HS-27A (cell line): ENCODE measurements at places on chromosomes 12 and 14.
A peak's percentile ranks its signal among the peaks of the same experiment; 100 is the strongest.

- DNase-seq, result no peak
These were observed 30.8 kb downstream of the PLEKHG3 start for GRCh38 chr14:64734990-64735389.

- DNase-seq, result no peak
These were observed 20.6 kb downstream of the MAPK1IP1L start for GRCh38 chr14:55071870-55072640.

- DNase-seq, result no peak
These were observed 1.5 kb downstream of the RILPL1 start for GRCh38 chr12:123532019-123532418.

DNA sequence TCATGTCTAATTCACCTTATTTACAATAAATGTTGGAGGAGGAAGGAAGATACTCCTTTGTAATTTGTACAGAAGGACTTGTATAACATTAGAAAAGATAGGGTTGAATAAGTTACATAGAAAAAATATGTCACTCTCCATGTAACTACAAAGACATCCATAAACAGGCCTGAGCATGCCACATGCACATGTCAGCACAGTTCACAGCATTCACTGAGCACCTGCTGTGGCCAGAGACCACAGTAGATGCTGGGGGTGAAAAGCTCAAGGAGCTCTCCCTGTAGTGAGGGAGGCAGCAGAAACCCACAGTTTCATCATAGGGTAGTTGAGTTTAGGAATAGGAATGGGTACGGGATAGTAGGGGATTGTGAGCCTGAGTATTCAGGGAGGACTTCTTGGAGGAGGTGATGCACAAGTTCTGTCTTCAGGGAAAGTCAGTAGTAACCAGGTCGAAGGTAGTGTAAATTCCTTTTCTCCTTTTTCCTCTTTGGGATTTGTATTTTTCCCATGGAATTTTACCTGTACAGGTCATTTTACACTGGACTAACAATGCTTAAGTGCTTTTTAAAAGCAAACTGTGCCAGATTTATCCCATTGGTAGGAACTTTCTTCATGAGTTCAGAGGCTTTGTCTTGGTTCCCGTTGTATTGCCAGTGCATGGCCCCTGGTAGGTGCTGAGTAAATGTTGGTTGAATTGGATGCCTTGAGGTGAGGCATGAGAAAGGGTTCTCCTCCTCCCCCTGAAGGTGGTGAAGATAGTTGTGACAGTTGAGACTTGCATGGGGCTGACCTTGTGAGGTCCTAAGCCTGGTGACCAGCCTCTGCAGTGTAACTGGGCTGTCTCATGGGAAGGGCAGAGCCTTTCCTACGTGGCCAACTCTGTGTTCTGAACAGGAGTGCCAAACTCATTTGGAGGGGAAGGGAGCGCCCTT, 20.2 kb downstream of the PRKCH start:
- no peak for DNase-seq

- no peak for DNase-seq
These were observed 523 bp upstream of the REP15 start for GRCh38 chr12:27695556-27696292.

- DNase-seq, result no peak
These were observed 791.5 kb upstream of the MGAT4C start for GRCh38 chr12:87047691-87048090.

DNA sequence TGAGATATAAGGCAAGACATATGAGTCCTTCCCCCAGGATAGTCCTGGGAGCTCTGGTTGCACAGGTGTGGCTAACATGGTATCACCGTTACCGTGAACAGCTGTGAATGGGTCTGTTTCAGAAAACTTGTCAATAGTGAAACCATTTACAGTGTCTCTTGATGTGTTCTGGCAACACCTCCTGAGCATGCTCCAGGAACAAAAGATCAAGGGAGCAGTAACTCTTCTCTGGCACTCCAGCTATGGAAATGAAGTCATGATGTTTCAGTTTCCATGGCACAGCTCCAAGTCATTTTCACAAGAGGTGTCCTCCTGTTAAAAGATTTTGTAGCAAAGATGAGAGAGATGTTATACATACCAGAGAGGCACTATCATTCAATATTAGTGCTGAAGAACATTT, 253.7 kb downstream of the SNAPC1 start:
- DNase-seq, result no peak

DNA sequence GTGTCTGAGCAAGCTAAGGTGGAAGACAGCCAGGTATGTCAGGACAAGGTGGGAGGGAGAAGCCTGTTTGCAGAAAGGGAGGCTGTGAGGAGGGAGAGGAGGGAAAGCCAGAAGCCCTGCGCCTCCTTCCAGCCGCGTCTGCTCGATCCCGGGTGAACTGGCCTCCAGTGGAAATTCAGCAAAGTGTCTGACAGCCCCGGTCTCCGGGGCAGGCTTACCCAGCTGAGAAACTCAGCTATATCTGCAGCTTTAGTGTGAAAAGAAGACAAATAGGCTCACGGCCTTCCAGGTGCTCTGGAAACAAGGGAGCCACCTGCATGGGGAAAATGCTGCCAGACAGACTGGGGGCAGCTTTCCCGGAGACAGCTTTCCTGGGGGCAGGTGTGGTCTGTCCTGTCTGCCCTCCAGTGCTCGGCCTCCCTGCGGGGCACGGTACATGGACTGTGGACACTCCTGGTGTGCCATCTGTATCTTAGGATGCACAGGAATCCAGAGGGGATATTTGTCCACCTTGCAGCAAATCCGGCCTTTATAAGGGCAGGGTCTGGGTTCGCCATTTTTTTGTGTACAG, 6.3 kb downstream of the RFLNA start:
- no peak for DNase-seq

- no peak for DNase-seq
These were observed 49.6 kb downstream of the SRGAP1 start for GRCh38 chr12:63894132-63894531.

GRCh38 chr12:4939418-4940023, 29.8 kb downstream of the KCNA1 start:
- DNase-seq, result no peak

GRCh38 chr14:60250257-60251035, 1.4 kb downstream of the PPM1A start:
- DNase-seq, result peak; percentile 9

- DNase-seq, result no peak
These were observed 690 bp upstream of the RBP5 start for GRCh38 chr12:7129287-7129871.

DNA sequence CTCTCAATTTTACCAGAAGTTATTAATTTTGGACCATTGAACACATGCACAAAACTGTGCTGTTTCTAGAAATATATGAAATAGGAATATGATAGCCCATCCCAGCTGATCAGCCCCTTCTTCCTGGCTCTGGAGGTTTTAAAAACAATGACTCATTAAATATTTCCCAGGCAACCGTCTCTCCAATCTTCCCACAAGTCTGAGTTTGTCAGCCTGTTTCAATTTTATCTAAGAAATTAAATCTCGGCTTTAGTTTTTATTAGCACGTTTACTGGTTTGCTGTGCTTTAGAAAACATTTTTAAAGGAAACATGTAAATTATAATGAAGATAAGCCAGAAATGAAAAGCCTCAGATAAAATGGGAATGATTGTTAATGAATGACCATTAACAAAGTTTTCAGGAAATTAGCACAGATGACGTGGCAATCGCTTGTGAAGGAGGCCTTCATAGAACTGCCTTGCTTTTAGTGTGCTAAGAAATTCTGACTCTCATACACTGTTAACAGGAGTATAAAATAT, 89.3 kb upstream of the RAP1B start:
- DNase-seq, result peak; percentile 61

GRCh38 chr14:24364841-24365240, 3.1 kb upstream of the NFATC4 start:
- DNase-seq, result no peak
